ENCODE measurements at places on chromosomes 11 and 22.
A peak's percentile ranks its signal among the peaks of the same experiment; 100 is the strongest.

DNA sequence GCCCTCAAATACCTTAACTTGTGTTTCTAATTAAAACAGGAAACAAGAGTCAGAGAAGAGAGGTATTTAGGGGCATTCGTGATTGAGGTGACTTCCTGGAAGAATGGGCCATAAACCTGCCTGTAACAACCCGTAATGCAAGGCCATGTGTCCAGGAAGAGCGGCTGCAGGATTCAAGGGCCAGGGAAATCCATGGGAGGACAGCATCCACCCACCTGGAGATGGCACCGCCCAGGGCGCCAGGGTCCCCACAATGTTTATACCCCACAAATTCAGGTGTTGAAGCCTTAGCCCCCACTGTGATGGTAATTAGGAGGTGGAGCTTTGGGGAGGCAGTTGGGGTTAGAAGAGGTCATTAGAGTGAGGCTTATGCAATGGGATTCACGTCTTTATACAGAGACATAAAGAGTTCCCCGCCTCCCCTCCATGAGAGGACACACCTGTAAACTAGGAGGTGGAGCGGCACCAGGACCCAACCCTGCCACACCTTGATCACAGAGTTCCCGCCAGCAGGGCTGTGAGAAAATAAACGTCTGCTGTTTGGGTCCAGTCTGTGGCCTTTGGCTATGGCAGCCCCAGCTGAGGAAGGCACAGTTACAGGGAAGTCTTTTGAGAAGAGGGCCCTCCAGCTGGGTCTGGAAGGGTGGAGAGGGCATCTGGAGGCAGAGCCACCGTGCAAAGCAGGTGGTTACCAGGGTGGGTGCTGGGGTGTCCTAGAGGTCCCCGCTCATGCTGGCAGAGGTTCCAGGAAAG, 1394.3 kb downstream of the TBC1D22A start:
- no peak overlapping the region for H3K4me3 ChIP-seq
- no peak overlapping the region for H3K27ac ChIP-seq
- H3K36me3 ChIP-seq, result no peaks in the 10 kb centered on the region
- H3K27me3 ChIP-seq, result no peaks in the 10 kb centered on the region

- H3K27ac ChIP-seq, result no peak overlapping the region
- H3K4me1 ChIP-seq, result peaks cover 26% of the 10 kb centered on the region
- no peaks in the 10 kb centered on the region for H3K36me3 ChIP-seq
Measured at GRCh38 chr22:46638601-46639431, 18.6 kb downstream of the GRAMD4 start.

DNA sequence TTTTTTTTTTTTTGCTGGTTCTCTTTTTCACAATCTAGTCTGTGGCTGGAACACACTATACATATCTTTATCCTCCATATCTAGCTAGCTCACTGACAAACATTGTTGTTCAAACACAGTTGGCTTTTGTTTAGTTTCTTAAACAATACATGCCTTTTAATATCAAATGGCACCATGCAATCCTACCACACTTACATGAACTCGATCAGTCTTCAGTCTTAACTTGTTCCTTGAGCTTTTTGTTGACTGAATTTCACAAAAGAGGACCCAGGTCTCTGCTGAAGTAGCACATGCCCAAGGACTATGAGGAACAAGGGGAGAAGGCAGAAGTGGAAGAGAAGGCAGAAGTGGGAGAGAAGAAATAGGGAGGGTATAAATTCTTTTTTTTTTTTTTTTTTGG, 25.5 kb downstream of the TMEM123 start:
- peaks cover 47% of the 10 kb centered on the region for H3K4me1 ChIP-seq
- no peak overlapping the region for H3K4me3 ChIP-seq
- H3K27me3 ChIP-seq, result no peaks in the 10 kb centered on the region
- H3K27ac ChIP-seq, result peak overlapping the region; percentile 17

DNA sequence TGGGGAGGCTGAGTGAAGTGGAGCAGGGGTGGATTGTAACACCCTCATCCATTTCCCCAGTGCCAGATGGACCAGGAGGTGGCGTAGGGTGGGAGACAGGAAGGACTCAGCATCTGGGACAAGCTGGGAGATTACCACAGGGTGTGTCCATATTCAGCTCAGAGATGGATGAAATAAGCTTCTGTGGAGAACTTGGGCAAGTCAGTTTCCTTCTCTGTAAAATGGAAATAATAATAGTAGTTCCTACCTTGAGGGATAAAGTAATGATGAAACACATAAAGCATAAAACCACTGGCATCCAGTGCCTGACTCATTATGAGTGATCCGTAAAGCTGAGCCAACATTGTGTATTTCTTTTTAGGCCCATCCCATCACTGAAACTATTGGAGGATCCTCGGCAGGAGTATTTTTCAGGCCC, 607 bp upstream of the ROBO4 start:
- H3K27ac ChIP-seq, result peak overlapping the region; percentile 80
- H3K4me1 ChIP-seq, result peaks cover 20% of the 10 kb centered on the region
- DNase-seq, result no peak
- H3K4me3 ChIP-seq, result no peak overlapping the region
- H3K27me3 ChIP-seq, result no peaks in the 10 kb centered on the region
- H3K36me3 ChIP-seq, result no peaks in the 10 kb centered on the region

- no peaks in the 10 kb centered on the region for H3K27me3 ChIP-seq
- H3K4me1 ChIP-seq, result no peaks in the 10 kb centered on the region
- no peaks in the 10 kb centered on the region for H3K36me3 ChIP-seq
- peak within 1 kb of the TSS; percentile 67 for H3K4me3 ChIP-seq
- H3K27ac ChIP-seq, result peak within 1 kb of the TSS; percentile 61
Measured at GRCh38 chr11:110711776-110712658, at the start of gene ARHGAP20. ARHGAP20 (minus strand) TSS chr11:110712437; CDS start chr11:110712231, 206 bp downstream.

GRCh38 chr11:3154001-3154599, 11.0 kb downstream of the OSBPL5 start:
- no peak overlapping the region for H3K4me3 ChIP-seq
- no peaks in the 10 kb centered on the region for H3K36me3 ChIP-seq
- H3K27ac ChIP-seq, result peak overlapping the region; percentile 49
- peaks cover 44% of the 10 kb centered on the region for H3K4me1 ChIP-seq
- DNase-seq, result no peak

GRCh38 chr11:129320494-129320893, 55.2 kb upstream of the BARX2 start:
- no peak overlapping the region for H3K27ac ChIP-seq
- no peak for DNase-seq
- H3K4me3 ChIP-seq, result no peak overlapping the region
- H3K4me1 ChIP-seq, result no peaks in the 10 kb centered on the region

- no peaks in the 10 kb centered on the region for H3K36me3 ChIP-seq
- no peak overlapping the region for H3K27ac ChIP-seq
- H3K27me3 ChIP-seq, result no peaks in the 10 kb centered on the region
- no peak for DNase-seq
- no peak overlapping the region for H3K4me3 ChIP-seq
Measured at GRCh38 chr11:69563946-69564775, 76.8 kb upstream of the CCND1 start.

DNA sequence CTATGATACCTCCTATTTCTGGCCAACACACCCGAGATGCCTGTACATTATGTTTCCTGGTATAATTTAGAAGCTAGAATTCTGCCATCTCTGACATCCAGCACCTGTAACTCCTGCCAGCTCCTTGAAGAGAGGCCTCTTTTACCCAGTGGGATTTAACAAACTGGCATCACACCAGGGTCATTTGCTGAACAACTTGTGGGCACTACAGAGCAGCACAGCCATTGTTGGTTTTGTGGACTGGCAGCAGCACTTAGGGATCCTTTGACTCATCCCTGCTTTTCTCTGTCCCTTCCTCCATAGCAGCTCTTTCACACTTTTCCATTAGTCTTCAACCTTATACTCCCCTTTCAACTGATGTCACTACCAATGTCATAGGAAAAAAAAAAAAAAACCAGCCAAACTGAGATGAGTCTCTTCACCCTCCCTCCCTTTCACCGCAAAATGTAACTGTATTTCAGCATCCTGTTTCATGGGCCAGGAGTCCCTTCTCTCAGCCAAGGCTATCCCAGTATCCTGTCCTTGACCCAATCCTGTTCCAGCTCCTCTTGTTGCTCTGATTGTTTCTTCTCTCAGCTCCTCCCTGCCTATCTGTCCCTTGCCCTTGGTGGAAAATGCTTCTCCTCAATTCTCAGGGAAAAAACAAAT, 68.7 kb downstream of the PPFIBP2 start:
- H3K36me3 ChIP-seq, result no peaks in the 10 kb centered on the region
- no peak overlapping the region for H3K4me3 ChIP-seq
- H3K27ac ChIP-seq, result peak overlapping the region; percentile 93
- H3K4me1 ChIP-seq, result peaks cover 82% of the 10 kb centered on the region

GRCh38 chr22:48950151-48950915, 877.3 kb downstream of the BRD1 start:
- no peaks in the 10 kb centered on the region for H3K4me1 ChIP-seq
- no peak overlapping the region for H3K27ac ChIP-seq
- no peaks in the 10 kb centered on the region for H3K36me3 ChIP-seq
- no peak overlapping the region for H3K4me3 ChIP-seq
- DNase-seq, result no peak

DNA sequence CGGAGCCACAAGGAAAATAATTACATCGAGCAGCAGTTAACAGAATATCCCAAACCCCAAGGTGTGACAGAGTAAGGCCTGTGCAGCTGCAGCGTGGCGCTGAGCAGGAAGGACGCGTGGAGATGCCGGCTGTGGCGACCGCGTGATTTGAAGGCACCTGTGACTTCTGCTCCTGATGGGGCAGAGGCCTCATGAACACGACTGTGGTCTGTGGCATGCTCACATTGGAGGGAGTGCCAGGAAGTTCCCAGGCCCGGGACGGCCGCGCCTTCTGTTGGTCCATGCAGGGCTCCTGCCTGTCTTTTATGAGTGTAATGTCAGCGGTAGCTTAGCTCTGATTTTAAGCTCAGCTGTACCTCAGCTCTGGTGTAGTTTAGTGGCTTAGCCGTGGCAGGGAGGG, 50.4 kb downstream of the TPCN2 start:
- H3K27ac ChIP-seq, result no peak overlapping the region
- no peaks in the 10 kb centered on the region for H3K36me3 ChIP-seq
- H3K4me1 ChIP-seq, result no peaks in the 10 kb centered on the region
- no peak overlapping the region for H3K4me3 ChIP-seq
- no peaks in the 10 kb centered on the region for H3K27me3 ChIP-seq

- no peaks in the 10 kb centered on the region for H3K4me1 ChIP-seq
- no peaks in the 10 kb centered on the region for H3K27me3 ChIP-seq
- DNase-seq, result no peak
- no peak overlapping the region for H3K27ac ChIP-seq
Measured at GRCh38 chr11:14593671-14594070, 49.9 kb upstream of the PDE3B start.

DNA sequence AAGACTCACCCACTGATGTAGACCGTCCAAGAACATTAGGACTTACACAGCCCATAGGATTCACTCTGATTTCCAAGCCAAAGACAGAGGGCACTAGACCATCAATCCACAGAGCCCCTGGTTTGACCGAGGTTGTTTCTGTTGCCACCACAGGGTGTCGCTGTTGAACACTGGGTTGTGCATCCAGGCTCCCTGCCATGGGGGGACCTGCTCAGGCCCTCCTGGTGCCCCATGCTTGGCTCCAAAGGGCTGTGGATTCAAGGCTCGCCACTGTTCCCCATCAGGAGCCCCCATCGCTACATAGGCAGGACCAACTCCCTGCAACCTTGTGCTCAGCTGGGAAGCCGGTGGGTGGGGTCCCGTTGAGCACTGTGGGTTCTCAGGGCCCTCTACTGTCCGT, 128.0 kb upstream of the ANO1 start:
- H3K27ac ChIP-seq, result no peak overlapping the region
- no peak for DNase-seq
- no peaks in the 10 kb centered on the region for H3K4me1 ChIP-seq
- H3K36me3 ChIP-seq, result no peaks in the 10 kb centered on the region
- H3K27me3 ChIP-seq, result no peaks in the 10 kb centered on the region
- H3K4me3 ChIP-seq, result no peak overlapping the region

- H3K4me1 ChIP-seq, result peaks cover 31% of the 10 kb centered on the region
- DNase-seq, result no peak
- no peaks in the 10 kb centered on the region for H3K27me3 ChIP-seq
Measured at GRCh38 chr11:45919806-45920530, 2.3 kb upstream of the PEX16 start.

GRCh38 chr11:9459667-9460321, 1.0 kb upstream of the ZNF143 start:
- DNase-seq, result peak; percentile 18
- peak overlapping the region; percentile 96 for H3K27ac ChIP-seq
- H3K36me3 ChIP-seq, result no peaks in the 10 kb centered on the region

DNA sequence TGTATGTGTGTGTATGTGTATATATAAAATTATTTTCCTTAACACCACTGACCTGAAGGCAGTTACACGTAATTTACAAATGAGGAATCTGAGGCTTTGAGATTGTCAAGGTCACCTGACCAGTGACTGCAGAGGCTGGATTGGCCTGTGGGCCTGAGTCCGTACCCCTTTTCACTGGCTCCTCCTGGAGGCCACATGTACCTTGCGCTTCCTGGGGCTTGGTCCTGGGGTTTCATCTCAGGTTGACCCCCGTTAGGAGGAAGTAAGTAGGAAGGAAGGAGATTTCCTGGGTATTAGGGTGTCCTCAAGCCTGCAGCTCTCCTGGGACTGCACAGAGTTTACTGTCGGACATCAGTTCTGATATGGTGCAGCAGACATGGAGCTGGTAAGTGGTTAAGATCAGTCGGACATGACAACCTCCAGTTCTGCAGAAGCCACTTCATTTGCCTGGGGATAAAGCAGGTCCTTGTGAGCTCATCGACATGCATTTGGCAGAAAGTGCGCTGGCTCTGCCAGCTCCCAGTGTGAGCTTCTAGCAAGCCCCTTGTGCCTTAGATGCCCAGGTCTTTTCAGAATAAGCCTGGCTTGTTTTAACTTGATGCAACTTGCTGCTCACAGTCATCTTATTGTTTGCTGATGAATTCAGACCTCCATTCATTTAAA, 36.6 kb downstream of the ST3GAL4 start:
- H3K27me3 ChIP-seq, result no peaks in the 10 kb centered on the region
- H3K4me3 ChIP-seq, result no peak overlapping the region
- H3K27ac ChIP-seq, result peak overlapping the region; percentile 63
- peak; percentile 80 for DNase-seq
- H3K36me3 ChIP-seq, result no peaks in the 10 kb centered on the region

GRCh38 chr11:122521626-122522025, 133.9 kb upstream of the UBASH3B start:
- no peaks in the 10 kb centered on the region for H3K27me3 ChIP-seq
- no peak overlapping the region for H3K4me3 ChIP-seq
- no peaks in the 10 kb centered on the region for H3K36me3 ChIP-seq

- H3K36me3 ChIP-seq, result no peaks in the 10 kb centered on the region
- H3K27me3 ChIP-seq, result no peaks in the 10 kb centered on the region
- H3K4me1 ChIP-seq, result peaks cover 65% of the 10 kb centered on the region
- DNase-seq, result peak; percentile 96
- H3K27ac ChIP-seq, result peak overlapping the region; percentile 81
- no peak overlapping the region for H3K4me3 ChIP-seq
Measured at GRCh38 chr22:36465232-36466021, 16.0 kb downstream of the TXN2 start.

GRCh38 chr11:93653571-93653970, 7.9 kb upstream of the CEP295 start:
- no peak overlapping the region for H3K27ac ChIP-seq
- H3K36me3 ChIP-seq, result no peaks in the 10 kb centered on the region
- no peaks in the 10 kb centered on the region for H3K27me3 ChIP-seq
- no peak overlapping the region for H3K4me3 ChIP-seq
- DNase-seq, result no peak

- no peaks in the 10 kb centered on the region for H3K27me3 ChIP-seq
- DNase-seq, result no peak
- H3K4me3 ChIP-seq, result no peak overlapping the region
- no peaks in the 10 kb centered on the region for H3K4me1 ChIP-seq
- H3K27ac ChIP-seq, result no peak overlapping the region
- H3K36me3 ChIP-seq, result no peaks in the 10 kb centered on the region
Measured at GRCh38 chr11:125074511-125075241, 11.6 kb downstream of the SLC37A2 start.

- H3K27ac ChIP-seq, result no peak overlapping the region
- no peaks in the 10 kb centered on the region for H3K27me3 ChIP-seq
- H3K36me3 ChIP-seq, result no peaks in the 10 kb centered on the region
- peaks cover 9% of the 10 kb centered on the region for H3K4me1 ChIP-seq
- peak; percentile 93 for DNase-seq
Measured at GRCh38 chr11:65329944-65330403, 3.7 kb upstream of the DPF2 start.
